ENCODE measurements at places on chromosomes 12 and 14. TPM values are rescaled to one million over a fixed set of nuclear protein-coding genes. Genes with fewer than 3 reads are reported as not detected.

DNA sequence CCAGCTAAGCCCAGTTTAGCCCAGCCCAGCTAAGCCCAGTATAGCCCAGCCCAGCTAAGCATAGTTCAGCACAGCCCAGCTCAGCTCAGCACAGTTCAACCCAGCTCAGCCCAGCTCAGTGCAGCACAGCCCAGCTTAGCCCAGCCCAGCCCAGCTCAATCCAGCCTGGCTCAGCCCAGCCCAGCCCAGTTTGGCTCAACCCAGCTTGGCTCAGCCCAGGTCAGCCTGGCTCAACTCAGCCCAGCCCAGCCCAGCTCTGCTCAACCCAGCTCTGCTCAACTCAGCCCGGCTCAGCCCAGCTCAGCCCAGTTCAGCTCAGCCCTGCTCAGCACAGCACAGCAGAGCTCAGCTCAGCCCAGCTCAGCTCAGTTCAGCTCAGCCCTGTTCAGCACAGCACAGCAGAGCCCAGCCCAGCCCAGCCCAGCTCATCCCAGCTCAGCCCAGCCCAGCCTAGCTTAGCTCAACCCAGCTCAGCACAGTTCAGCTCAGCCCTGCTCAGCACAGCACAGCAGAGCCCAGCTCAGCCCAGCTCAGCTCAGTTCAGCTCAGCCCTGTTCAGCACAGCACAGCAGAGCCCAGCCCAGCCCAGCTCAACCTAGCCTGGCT is 330.9 kb downstream of the TMEM121 start:
- H3K27me3 ChIP-seq: no peaks in the 10 kb centered on the region
- no peaks in the 10 kb centered on the region for H3K4me1 ChIP-seq
- H3K36me3 ChIP-seq: no peaks in the 10 kb centered on the region
- no peak overlapping the region for H3K27ac ChIP-seq
- no peak for DNase-seq

GRCh38 chr14:36495666-36496065 is 24.4 kb downstream of the NKX2-1 start:
- no peak for DNase-seq
- H3K4me1 ChIP-seq: no peaks in the 10 kb centered on the region
- H3K27me3 ChIP-seq: peaks cover 10% of the 10 kb centered on the region

DNA sequence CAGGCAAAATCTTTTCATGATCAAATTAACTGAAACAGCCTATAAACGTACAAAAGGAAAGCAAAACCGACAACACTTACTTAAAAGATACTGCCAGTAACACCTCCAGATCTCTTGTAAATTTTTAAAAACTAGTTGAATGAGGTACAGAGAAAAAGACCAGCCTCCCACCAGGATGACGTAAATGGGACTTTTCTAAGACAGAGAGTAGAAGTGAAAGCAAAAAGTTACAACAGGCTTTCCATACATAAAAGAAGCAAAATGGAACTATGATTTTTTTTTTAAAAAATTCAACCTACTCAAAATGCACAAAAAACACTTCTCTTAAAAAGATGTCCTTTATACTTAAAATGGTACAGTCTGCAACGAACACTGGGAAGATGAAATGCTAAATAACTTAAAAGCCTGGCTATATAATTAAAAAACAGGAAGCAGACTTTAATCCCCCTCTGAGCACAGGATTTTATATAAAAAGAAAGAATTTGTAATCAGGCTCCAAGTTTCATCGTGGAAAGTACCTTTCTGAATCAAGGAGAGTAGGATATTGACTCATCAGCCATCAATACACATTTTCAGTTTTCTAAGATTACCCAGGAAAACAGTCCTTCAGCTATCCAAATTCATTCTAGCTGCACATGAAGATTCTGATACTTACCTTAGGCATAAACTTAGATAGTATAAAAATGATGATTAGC is 14.2 kb upstream of the MYO1A start:
- H3K27ac ChIP-seq: no peak overlapping the region
- H3K4me1 ChIP-seq: no peaks in the 10 kb centered on the region
- DNase-seq: no peak
- H3K36me3 ChIP-seq: peaks cover 9% of the 10 kb centered on the region

- H3K27ac ChIP-seq: no peak overlapping the region
- no peak overlapping the region for H3K4me3 ChIP-seq
- no peak for DNase-seq
- H3K4me1 ChIP-seq: no peaks in the 10 kb centered on the region
- no peaks in the 10 kb centered on the region for H3K27me3 ChIP-seq
Measured at GRCh38 chr12:31828071-31828470, 99.2 kb upstream of the AMN1 start.

GRCh38 chr12:79299447-79300198 is 391.1 kb downstream of the PAWR start:
- H3K27ac ChIP-seq: no peak overlapping the region
- no peak overlapping the region for H3K4me3 ChIP-seq
- H3K27me3 ChIP-seq: no peaks in the 10 kb centered on the region
- peaks cover 4% of the 10 kb centered on the region for H3K36me3 ChIP-seq
- no peaks in the 10 kb centered on the region for H3K4me1 ChIP-seq

DNA sequence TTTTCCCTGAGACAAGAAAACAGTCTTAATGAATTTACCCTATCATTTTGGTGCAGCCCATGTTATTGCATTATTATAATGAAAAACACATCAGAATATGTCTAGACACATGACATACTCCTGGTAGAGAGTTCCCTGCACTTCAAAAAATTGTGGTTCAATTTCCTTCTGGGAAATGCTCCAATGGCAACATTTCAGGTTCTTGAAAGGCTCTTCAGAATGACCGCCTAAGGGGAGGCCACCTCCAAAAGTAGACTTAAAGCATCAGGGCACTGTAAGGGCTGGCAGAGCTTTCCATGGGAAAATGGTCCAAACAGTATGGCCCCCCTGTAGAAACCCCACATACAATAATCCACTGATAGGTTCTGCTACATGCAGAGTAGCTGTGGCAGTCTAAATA is 110.7 kb downstream of the SLC25A21 start:
- H3K4me1 ChIP-seq: peaks cover 1% of the 10 kb centered on the region
- peak; percentile 69 for DNase-seq
- H3K4me3 ChIP-seq: no peak overlapping the region
- H3K36me3 ChIP-seq: no peaks in the 10 kb centered on the region
- H3K27me3 ChIP-seq: no peaks in the 10 kb centered on the region

- H3K4me1 ChIP-seq: peaks cover 3% of the 10 kb centered on the region
- H3K27ac ChIP-seq: no peak overlapping the region
- H3K27me3 ChIP-seq: no peaks in the 10 kb centered on the region
Measured at GRCh38 chr14:89241934-89242651, 174.9 kb downstream of the FOXN3 start.

DNA sequence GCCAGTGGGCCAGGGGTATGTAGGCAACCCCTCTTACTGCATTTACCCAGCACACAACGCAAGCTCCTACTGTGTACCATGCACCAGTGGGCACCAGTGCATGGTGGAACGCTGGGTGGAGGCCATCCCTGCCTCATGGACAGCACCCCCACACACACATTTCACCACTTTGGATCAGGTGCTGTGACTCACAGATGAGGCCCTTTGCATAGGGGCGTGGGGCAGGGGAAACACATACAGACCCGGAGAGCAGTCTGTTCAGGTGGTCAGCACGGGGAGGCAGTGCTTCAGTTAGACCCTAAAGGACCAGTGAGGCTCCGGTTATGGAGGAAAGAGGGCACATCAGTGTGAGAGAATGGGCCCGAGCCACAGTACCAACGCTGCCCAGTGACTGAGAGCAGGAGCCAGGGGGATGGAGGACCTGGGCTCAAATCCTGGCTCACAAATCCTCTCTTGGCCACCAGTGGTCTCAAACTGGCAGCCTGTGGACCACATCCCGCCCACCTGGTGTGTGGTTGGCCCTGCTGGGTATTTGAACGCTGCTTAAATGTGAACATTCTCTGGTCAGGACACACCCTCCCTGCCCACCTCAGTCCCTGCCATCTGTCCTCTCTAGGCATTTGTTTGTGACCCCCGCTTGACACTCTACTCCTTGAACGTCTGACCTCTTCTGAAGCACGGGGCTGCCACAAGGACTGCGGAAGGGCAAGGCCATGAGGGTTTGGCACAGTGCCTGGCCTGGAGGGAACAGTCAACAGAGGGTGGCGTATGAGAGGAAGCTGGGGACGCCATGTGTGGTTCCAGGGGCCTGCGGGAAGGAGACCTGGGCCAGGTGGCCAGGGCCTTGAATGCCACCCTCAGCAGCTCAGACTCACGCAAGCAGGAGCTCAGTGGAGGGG is 46.7 kb downstream of the FAM222A start:
- no peaks in the 10 kb centered on the region for H3K27me3 ChIP-seq
- DNase-seq: no peak
- H3K4me1 ChIP-seq: no peaks in the 10 kb centered on the region
- no peaks in the 10 kb centered on the region for H3K36me3 ChIP-seq
- H3K4me3 ChIP-seq: no peak overlapping the region

DNA sequence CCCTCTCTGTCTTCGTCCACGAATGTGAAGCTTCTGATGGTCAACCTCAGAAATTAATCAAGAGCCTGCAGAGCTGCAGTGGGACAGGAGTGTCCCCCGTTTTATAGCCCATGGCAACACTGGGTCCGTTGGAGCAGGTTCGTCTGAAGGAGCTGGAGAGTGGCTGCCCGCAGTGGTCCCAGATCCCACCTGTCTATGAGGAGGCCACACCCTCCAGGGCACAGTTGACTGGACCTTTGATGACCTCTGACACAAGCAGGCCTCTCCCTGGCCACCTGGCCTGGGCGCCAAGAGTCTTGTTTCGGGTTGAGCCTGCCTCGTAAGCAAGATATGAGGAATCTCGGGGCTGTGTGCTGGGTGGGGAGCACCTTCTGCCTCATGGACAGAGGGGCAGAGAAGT is 100.7 kb upstream of the SFSWAP start:
- no peak overlapping the region for H3K4me3 ChIP-seq
- no peaks in the 10 kb centered on the region for H3K4me1 ChIP-seq
- no peak overlapping the region for H3K27ac ChIP-seq
- H3K27me3 ChIP-seq: peaks cover under 1% of the 10 kb centered on the region
- no peak for DNase-seq

- DNase-seq: no peak
- H3K27ac ChIP-seq: no peak overlapping the region
- no peaks in the 10 kb centered on the region for H3K36me3 ChIP-seq
Measured at GRCh38 chr14:104732931-104733681, 9.1 kb downstream of the ADSS1 start.

DNA sequence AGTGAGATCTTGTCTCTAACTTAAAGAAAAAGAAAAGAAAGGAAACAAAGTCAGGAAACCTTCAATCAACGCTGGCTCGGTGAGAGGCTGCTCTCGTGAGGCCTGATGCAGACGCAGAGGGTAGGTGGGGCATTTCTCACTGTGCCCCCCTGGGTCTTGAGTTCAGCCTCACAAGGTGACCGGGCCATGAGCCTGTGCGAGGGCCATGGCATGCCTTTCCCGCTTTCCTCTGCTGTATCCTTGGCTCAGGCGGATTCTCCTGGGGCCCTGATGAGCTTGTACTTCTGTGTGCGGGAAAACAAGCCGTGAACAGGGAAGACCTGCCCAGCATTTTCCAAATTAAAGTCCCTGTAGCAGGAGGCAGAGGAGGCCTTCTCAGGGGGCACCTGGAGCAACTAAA is 20.2 kb downstream of the ADGRD1 start:
- H3K27ac ChIP-seq: no peak overlapping the region
- H3K27me3 ChIP-seq: no peaks in the 10 kb centered on the region
- no peak overlapping the region for H3K4me3 ChIP-seq
- H3K36me3 ChIP-seq: no peaks in the 10 kb centered on the region

The BATF gene
- not detected for total RNA-seq

The PTHLH gene
- total RNA-seq: 53.5 TPM

The RPAP3 gene
- 39.2 TPM for total RNA-seq

The FOXM1 gene
- 7.1 TPM for total RNA-seq

The RAB35 gene
- 63.3 TPM for total RNA-seq

The RDH11 gene
- 96.2 TPM for total RNA-seq

The SPIC gene
- total RNA-seq: not detected

Data from astrocyte (in vitro differentiated cells and primary cell).